ENCODE measurements at places on chromosomes 16 and 17.

DNA sequence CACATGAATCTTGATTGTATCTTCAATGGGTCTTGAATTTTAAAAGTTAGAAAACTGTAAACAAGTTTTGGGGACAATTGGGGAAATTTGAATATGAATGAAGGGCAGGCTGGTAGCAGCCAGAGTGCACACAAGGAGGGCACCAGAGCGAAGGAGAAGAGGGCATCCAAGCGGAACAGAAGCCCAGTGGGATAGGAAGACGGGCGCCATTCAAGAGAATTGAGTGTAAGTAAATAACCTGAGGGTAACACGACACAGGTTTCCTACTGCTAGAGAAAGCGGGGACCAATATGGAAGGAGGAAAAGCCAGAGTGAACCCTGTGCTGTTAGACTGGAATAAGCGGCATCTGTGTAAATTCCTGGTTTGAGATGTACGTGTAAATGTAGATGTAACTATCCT, 115.1 kb upstream of the CCL2 start:
- H3K4me1 ChIP-seq, result no peaks in the 10 kb centered on the region
- no peak for DNase-seq
- H3K27me3 ChIP-seq, result no peaks in the 10 kb centered on the region
- H3K4me3 ChIP-seq, result no peak overlapping the region
- no peak overlapping the region for H3K27ac ChIP-seq

GRCh38 chr16:11539641-11540050, 47.1 kb downstream of the LITAF start:
- no peaks in the 10 kb centered on the region for H3K36me3 ChIP-seq
- no peak overlapping the region for H3K27ac ChIP-seq
- peaks cover 6% of the 10 kb centered on the region for H3K4me1 ChIP-seq
- H3K27me3 ChIP-seq, result no peaks in the 10 kb centered on the region
- H3K4me3 ChIP-seq, result no peak overlapping the region
- no peak for DNase-seq

- H3K36me3 ChIP-seq, result peaks cover 3% of the 10 kb centered on the region
- H3K4me1 ChIP-seq, result peaks cover 29% of the 10 kb centered on the region
Measured at GRCh38 chr17:50440172-50440837, 14.3 kb downstream of the ACSF2 start.

DNA sequence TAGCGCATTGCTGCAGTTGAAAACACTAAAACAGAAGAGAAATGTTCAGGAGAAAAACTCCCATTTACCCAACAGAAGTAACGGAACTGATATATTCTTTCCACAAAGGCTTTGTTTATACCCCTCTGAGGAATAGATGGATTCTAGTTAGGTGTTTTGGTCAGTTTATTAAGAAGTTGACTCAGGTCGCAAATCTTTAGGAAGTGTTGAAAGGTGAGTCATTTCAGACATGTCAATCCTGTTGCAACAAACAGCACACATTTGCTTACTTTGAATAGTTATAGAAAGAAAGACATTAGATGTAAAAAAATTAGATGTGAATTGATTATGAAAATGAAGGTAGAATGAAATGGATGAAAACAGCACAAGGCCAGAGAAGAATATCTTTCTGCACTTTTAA, 941.0 kb downstream of the KCNJ2 start:
- peak; percentile 49 for DNase-seq
- H3K4me1 ChIP-seq, result peaks cover 19% of the 10 kb centered on the region
- H3K27ac ChIP-seq, result no peak overlapping the region
- H3K36me3 ChIP-seq, result no peaks in the 10 kb centered on the region
- no peaks in the 10 kb centered on the region for H3K27me3 ChIP-seq

- H3K4me1 ChIP-seq, result peaks cover 17% of the 10 kb centered on the region
- H3K27ac ChIP-seq, result peak overlapping the region; percentile 8
- peaks cover 19% of the 10 kb centered on the region for H3K36me3 ChIP-seq
- peak; percentile 28 for DNase-seq
Measured at GRCh38 chr17:49708515-49709183, 885 bp upstream of the SLC35B1 start.

Measured in PC-3 (cell line).